ENCODE measurements at places on chromosomes 7 and 10.

DNA sequence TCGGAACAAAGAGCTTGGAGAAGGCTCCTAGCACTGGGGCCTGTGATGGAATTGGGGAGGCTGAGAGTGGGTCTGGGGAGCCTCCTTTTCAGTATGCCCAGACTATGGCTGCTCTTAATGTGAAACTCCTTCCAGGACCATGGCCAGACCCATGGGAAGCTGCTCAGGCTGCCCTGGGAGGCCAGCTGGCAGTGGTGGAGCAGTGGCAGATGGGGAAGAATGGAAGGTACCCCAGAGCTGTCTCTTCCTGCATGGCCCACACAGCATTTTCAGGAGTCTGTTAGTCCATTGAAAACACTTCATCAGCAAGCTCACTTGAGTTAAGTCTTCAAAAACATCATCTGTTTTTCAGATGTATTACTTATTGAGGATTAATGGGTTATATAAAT is 18.5 kb downstream of the NACAD start:
- DNase-seq, result no peak

DNA sequence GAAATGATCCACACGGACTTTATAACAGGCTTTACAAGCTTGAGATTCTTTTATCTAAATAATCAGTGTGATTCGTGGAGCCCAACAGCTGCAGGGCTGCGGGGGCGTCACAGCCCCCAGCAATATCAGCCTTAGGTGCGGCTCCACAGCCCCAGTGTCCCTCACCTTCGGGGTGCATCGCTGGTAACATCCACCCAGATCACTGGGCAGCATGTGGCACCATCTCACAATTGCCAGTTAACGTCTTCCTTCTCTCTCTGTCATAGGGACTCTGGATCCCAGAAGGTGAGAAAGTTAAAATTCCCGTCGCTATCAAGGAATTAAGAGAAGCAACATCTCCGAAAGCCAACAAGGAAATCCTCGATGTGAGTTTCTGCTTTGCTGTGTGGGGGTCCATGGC is 155.6 kb downstream of the EGFR start:
- no peak for DNase-seq

GRCh38 chr10:17147884-17148489 is 18.4 kb upstream of the CUBN start:
- no peak for DNase-seq

GRCh38 chr7:150897502-150898474 is 45.5 kb downstream of the AOC1 start:
- DNase-seq, result no peak

GRCh38 chr7:128190051-128190647 is 50.9 kb upstream of the LEP start:
- DNase-seq, result no peak

GRCh38 chr10:34292675-34293074 is 522.4 kb downstream of the PARD3 start:
- no peak for DNase-seq

- DNase-seq, result no peak
Measured at GRCh38 chr7:77391230-77391629, 24.9 kb downstream of the GSAP start.

- no peak for DNase-seq
Measured at GRCh38 chr7:30463405-30464145, 15.0 kb downstream of the NOD1 start.

GRCh38 chr10:91051829-91052228 is 130.9 kb upstream of the ANKRD1 start:
- peak; percentile 10 for DNase-seq

DNA sequence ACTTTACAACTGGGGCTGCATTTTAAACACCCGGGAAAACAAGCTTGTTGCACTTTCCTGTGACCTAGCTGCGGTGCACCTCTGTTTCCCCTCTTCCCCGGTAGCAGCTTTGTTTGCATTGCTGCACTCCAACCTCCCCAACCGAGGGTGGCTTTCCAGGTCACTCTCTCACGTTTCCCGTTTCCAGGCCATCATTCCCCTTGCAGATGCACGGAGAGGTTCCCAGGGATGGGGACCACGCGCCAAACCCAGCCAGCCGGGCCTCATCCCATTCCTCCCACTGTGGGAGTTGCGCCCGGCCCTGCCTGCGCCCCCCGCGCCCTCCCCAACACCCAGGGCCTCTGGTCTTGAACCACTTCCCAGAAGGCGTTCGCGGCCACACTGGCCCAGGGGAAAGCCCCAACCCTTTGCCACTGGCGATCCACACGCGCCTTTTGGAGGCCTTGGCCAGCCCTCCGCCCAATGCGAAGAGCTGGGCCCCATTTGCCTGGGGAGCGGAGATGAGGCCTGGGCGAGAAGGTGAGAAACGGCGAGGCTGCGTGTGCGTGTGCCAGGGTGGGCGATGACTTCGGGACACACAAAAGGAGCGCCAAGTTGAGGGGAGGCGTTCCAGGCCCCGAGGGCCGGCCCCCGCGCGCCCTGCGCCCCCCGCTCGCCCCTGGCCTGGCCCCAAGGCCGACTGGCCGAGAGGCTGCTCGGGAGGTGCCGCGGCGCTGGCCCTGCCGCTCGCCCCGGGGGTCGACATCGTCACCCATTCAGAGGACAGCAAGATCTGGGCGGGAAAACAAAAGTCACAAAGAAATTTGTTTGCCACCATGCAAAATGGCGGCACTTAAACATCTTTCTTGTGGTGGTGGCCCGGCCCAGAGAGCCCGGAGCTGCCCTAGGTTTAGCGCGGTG is 15.9 kb downstream of the SKIDA1 start:
- DNase-seq, result peak; percentile 26

GRCh38 chr7:92880212-92881090 is 44.1 kb upstream of the CDK6 start:
- no peak for DNase-seq

GRCh38 chr7:91894781-91895480 is 14.4 kb upstream of the MTERF1 start:
- DNase-seq, result no peak

DNA sequence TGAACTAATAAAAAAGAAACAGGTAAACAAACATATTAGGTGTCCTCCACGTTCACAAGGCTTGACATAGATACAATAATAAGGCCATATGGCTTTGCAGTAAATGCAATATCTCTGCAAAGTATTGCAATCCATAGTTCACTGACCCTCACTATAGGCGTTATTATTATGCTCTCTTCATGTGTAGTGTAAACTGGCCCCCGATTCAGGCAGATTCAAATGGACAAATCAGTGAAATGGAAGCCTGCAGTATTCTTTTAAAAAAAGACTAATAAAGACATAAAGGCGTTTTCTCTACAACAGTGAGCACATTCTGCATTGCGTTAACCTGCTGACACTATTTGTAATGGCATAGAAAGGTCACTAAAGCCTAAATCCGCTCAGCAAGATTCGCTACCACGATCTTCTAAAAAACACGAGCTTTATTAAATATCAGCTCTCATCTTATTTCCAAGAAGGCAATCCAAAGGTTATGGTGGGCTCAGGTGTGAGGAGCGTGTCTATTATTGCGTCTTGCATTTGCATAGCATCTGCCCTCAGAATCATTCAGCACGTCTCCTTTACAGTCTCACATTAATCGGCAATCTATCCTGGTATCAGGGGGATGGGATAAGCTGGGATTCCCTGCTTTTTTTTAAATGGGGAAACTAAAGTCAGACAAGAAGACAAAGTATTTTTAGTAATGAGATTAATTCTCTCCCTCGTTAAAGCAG is 36.2 kb downstream of the FRMD4A start:
- DNase-seq, result no peak

DNA sequence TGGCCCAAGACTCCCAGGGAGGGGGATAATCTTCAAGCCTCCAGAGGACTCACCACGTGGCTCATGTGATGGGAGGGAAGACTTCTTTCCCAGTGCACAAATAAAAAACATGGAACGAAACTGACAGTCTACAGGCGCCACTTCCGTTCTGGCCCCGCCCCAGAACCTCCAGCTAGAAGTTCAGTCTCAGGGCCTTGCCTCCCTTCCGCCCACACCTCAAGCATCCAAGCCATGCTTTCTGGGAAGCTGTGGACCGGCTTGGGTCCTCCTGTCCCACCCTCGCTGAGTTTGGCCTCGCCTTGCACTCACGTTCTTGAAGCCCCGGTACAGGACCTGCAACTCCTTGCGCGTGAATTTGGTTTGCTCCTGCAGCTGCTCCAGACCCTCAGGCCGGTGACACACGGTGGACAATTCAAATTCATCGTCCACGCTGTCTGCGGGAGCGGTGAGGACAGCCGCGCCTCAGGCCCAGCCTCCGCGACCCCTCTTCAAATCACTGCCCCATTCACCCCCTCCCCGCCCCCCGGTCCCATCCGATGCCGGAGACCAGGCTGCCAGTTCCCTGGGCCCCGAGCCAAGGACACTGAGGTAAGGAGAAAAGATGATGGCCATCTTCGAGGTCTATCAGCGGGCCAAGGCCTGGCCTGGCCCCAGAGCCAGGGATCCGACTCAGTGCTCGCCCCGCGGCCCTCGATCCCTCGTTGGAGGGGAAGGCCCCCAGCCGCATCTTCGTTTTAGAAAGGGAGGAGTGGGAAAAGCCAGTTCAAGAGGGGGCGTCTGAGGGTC is 10.7 kb upstream of the OGA start:
- DNase-seq, result no peak

DNA sequence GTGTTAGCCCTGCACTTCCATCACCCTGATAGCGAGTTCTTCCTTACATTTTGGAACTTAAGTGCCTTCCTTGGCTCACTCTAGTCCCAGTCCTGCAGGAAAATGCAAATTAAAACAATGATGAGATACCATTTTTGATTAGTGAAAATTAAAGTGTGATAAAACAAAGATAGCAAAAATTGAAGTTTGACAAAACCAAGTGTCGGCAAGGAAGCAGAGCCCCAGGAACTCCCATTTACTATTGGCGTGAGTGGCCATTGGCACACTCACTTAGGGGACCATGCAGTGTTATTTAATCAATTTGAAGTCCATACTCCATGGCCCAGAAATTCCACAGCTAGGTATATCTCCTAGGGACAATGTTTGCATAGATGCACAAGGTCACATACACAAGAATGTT is 28.4 kb downstream of the LAMB4 start:
- DNase-seq, result no peak

GRCh38 chr10:59560990-59561389 is 148.7 kb downstream of the SLC16A9 start:
- no peak for DNase-seq

GRCh38 chr10:124700293-124701037 is 43.7 kb downstream of the FAM53B start:
- no peak for DNase-seq

GRCh38 chr7:84085147-84085546 is 109.4 kb downstream of the SEMA3A start:
- DNase-seq, result no peak

DNA sequence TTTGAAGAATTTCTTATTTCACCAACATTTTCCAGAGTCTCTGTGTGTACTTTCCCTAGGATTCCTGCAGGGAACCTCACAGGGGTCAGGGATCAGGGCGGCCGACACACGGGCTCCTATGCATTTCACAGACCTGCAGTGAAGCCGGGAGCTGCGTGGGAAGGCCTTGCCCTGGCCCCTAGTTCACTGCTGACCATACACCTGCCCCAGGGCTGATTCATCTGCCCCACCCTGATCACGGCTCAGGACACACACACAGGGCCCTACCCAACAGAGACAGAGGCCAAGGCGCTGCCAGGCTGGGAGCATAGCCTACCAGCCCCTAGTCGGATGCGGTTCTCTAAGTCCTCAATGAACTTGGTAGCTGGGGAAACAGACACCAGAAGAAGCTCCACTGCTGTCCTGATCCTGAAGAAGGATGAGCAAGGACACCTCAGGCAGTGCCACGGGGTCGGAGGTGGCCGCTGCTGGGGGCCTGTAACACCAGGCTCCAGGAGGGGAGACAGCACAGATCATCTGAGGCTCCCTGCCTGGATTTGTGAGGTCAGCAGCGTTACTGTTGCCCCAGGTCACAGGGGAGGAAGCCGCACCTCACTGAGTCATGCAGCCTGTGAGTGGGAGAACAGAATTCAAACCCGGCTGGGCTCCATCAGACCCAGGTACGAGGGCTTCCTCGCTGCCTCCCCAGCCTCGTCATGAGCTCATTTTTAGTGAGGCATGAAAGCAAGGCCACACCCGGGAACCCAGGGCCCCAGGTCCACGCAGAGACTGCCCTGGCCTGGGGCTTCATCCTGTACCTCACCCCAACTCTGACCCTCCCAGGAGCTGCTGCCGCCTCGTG is 278.8 kb upstream of the PPP2R2D start:
- DNase-seq, result no peak

- DNase-seq, result no peak
Measured at GRCh38 chr10:61784354-61785133, 117.0 kb upstream of the ARID5B start.

DNA sequence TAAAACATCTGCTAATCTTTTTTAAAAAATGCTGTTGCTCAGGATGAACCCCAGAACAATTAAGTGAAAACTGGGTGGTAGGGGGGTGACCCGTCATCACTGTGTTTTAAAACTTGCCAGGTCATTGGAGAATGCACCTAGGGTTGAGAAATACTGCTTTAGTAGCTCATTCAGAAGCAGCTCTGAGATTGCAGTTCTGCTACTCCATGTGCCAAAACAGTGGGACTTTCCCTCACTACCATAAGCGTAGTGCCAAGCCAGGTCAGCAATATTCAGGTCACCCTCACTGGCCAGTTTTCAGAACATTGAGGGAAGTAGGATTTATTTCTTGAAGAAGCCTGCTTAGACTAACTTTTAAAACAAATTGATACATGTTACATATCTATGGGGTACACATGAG is 5.2 kb downstream of the STEAP2 start:
- no peak for DNase-seq

- no peak for DNase-seq
Measured at GRCh38 chr10:131892806-131893675, 7.8 kb upstream of the PPP2R2D start.

DNA sequence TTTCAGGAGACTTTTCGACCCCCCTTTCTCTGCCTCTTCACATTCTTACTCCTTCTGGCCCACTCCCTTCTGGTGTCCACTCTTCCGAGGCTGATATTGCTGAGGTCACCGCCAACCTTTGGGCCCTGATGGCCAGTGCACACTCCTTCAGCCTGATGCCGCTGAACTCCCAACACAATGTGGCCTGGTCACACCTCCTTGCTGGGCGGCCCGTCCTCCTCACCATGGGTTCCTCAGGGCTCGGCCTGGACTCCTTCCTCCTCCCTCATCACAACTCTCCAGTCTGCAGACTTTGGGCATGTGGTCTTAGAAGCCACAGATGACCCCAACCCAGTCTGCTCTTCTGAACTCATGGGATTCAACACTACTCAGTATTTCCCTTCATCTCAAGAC is 583.0 kb upstream of the MGMT start:
- no peak for DNase-seq

GRCh38 chr10:27564398-27564797 is 60.3 kb downstream of the RAB18 start:
- DNase-seq, result no peak

GRCh38 chr7:45163692-45164052 is 6.1 kb downstream of the RAMP3 start:
- DNase-seq, result no peak

- DNase-seq, result no peak
Measured at GRCh38 chr10:123479640-123480039, 186.5 kb upstream of the GPR26 start.

Measured in caudate nucleus (tissue), 63 donors.